Tibial nerve (tissue), 4 donors: ENCODE measurements at places on chromosomes 2 and 18. TPM values are rescaled to one million over a fixed set of nuclear protein-coding genes. Genes with fewer than 3 reads are reported as not detected.

CAVIN2 gene
- total RNA-seq: 47.9 TPM

DNA sequence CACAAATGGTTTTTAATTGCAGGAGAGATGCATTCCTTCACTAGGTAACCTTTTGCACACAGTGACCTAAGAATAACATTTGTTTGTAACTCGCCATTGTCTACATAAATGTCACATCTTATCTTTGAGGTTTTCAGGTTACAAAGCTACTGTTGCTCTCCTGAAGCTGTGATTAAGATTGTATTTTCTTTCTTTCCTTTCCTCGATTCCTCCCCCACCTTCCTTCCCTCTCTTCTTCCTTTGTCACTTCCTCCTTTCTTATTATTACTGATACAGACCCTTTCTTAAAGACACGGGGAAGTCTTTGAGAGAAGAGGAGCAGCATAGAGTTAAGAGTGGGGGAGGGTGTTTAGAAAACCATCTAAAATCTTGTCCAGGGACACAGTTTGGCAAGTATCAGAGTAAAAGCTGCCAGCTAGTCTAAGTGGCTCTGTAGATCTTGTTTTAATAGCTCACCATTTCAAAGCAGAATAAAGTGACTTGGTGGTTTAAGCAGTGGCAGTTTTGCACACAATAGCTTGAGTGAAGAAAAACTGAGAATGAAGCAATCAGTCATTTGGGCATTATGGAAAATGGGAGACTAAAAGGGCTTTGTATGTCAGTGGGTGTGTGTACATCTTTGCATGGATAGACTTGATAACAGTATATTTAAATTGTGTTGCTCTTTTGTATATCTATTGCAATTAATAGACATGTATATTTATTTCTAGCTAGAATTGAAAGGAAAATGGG, 10.9 kb downstream of the CERS6 start:
- H3K27me3 ChIP-seq: no peaks in the 10 kb centered on the region
- no peaks in the 10 kb centered on the region for H3K36me3 ChIP-seq
- H3K27ac ChIP-seq: no peak overlapping the region
- no peak overlapping the region for H3K4me3 ChIP-seq

DNA sequence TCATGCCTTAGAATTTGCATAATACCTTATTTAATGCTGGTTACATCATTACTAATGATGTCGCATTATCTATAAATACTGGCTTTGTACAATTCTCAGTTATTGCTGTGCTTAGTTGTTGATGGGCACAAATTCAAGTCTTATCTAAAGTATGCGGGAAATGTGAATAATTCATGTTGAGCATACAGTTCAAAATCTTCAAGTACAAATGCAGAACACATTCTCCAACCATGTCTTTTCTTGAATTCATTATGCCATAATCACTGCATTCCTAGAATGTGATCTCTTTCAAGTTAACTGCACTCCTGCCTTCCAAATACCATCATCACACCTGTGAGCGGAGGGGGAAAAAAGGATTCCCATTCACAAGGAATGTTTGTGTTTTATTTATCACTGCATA, 337.0 kb downstream of the MBD2 start:
- no peak overlapping the region for H3K27ac ChIP-seq
- H3K4me3 ChIP-seq: no peak overlapping the region
- DNase-seq: no peak
- no peaks in the 10 kb centered on the region for H3K4me1 ChIP-seq

DNA sequence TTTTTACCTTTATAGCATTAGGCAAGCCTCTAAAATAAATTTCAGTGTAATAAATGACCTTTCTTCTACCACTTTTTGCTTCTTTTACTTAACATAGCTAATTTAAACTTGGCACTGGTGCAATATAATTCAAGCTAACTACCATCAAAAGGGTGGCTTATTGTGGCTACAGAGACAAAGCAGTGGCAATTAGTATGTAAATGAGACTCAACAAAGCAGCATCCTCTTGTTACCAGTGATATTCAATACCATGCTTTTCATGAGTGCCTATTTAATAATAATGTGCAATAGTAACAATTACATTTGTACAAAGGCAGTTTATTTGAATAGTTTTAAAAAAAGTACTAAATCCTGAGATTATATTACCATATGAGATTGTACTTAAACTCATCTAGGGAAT, 93.4 kb downstream of the SOS1 start:
- no peak for DNase-seq
- no peak overlapping the region for H3K4me3 ChIP-seq

- no peaks in the 10 kb centered on the region for H3K27me3 ChIP-seq
- H3K4me3 ChIP-seq: no peak overlapping the region
- DNase-seq: no peak
- H3K4me1 ChIP-seq: no peaks in the 10 kb centered on the region
- H3K36me3 ChIP-seq: no peaks in the 10 kb centered on the region
Measured at GRCh38 chr2:28427741-28428415, 35.2 kb downstream of the FOSL2 start.

DNA sequence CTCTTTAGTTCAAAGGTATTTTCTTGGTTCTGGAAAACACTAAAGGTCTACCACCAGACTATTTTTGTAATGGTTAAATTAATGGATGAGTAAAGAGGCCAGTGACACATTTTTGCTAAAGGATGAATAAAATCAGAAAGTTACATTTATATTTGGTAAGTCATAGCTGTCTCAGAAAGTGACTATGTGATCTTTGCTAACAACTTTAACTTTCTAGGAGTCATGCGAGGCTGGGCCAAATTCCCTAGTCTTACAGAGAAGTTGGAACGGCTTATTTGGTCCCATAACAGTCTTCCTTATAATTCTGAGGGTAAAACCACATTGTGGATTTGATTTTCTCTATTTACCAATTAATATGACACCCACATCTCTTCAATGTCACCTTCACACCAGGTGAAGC, 198.1 kb downstream of the PDE1A start:
- DNase-seq: no peak
- H3K27ac ChIP-seq: no peak overlapping the region
- H3K4me3 ChIP-seq: no peak overlapping the region
- H3K4me1 ChIP-seq: no peaks in the 10 kb centered on the region

DNA sequence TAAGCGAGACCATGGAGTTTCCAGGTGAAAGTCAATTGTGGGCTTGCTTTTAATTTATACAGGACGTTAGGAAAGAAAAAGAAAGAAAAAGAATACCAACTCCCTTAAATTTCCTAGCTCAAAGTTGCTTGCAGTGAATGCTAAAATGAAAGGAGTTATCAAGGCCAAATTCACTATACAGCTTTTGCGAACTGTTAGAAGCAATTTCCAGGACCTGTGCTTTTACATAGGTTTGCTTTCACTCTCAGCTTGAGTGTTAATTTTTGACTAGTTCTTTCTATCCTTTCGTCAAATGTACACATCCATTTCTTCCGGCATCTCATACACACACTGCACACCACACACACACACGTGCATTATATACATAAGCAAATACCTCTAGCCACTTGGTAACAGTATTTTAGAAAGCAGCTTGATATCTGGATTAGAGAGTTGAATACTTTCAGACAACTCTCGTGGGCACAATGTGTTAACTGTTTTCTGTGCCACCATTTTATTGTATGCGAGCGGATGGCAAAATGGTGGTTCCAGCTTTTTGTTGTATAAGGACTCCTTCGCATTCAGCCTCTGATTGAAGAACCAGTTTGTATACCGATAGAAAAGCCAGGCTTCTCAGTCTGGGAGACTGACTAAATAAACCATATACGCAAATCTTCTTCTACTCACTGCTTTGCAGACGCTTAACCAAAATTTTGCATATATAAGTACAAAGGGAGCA, 381.8 kb downstream of the MTX2 start:
- H3K36me3 ChIP-seq: no peaks in the 10 kb centered on the region
- DNase-seq: no peak
- H3K27ac ChIP-seq: no peak overlapping the region

DNA sequence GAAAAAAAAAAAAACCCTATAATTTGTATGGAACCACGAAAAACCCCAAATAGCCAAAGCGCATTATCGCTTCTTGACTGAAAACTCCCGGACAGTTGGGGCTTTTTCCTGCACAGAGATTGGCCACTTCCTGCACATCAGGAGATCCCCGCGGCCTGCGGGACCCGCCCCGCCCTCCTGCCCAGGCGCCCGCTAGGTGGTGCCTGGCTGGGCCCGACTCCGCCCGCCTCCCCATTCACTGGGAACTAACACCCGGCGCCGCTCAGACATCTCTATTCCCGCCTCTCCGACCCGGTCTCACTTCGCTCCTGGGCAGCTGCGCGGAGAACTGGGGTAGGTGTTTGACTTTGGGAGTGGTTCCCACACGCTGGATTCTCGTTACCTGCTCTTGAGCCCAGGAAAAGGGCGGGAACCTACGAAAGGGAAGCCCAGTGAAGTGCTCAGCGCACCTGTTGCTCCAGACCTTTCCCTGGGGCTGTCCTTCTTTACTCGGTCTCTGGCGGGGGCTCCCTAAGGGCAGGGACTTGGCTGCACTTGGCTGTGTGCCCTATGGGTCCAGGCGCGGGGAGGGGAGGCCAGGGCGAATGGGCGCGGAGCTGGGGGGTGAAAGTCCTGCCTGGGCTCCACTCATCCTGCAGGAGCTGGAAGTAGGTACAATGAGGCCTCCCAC, at the start of gene HMSD:
Gene HMSD, plus strand, starts transcription at position 234 of the 670 bp plus-strand sequence. CDS start 4,155 bp downstream, outside the sequence.
- peak; percentile 15 for DNase-seq
- peak within 1 kb of the TSS; percentile 52 for H3K27ac ChIP-seq
- H3K27me3 ChIP-seq: no peaks in the 10 kb centered on the region
- H3K36me3 ChIP-seq: no peaks in the 10 kb centered on the region
- H3K4me1 ChIP-seq: no peaks in the 10 kb centered on the region
- peak within 1 kb of the TSS; percentile 37 for H3K4me3 ChIP-seq

STARD6 gene
- total RNA-seq: not detected

GRCh38 chr2:140199312-140199711, 1419.1 kb upstream of the NXPH2 start:
- no peak overlapping the region for H3K27ac ChIP-seq
- DNase-seq: no peak
- H3K36me3 ChIP-seq: no peaks in the 10 kb centered on the region
- H3K4me3 ChIP-seq: no peak overlapping the region
- H3K27me3 ChIP-seq: no peaks in the 10 kb centered on the region
- H3K4me1 ChIP-seq: no peaks in the 10 kb centered on the region

DNA sequence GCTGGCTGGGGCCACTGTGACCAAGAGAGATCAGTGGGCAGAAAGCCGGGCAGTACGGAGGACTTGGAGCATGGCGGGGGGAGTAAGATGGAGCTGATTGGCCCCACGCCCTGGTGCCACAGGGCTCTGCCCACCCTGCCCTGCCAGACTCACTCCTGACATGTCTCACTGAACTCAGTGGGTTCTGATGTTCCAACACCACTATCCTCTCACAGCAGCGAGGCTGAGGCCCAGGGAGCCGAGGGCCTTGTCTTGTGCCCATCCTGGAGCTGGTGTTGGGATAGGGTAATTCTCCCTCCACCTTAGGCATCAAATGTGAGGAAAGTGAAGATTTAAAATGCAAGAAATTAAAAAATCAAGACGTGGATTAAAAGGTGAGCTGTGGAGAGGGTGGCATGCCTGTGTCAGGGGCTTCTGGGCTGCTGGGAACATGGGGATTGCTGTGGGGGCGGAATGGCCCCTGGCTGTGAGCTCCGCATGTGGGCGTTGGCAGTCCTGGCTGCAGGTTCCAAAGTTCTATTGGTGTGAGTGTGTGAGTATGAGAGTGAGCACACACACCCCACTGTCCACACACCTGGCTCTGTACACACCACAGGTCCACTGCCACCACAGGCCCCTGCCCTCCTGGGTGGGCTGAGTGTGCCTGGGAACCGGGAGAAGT, 283.5 kb upstream of the HS6ST1 start:
- DNase-seq: no peak
- H3K27me3 ChIP-seq: no peaks in the 10 kb centered on the region
- no peaks in the 10 kb centered on the region for H3K36me3 ChIP-seq
- no peak overlapping the region for H3K4me3 ChIP-seq
- H3K27ac ChIP-seq: no peak overlapping the region

PPP1R1C gene
- total RNA-seq: 4.3 TPM

VIL1 gene
- not detected for total RNA-seq

DNA sequence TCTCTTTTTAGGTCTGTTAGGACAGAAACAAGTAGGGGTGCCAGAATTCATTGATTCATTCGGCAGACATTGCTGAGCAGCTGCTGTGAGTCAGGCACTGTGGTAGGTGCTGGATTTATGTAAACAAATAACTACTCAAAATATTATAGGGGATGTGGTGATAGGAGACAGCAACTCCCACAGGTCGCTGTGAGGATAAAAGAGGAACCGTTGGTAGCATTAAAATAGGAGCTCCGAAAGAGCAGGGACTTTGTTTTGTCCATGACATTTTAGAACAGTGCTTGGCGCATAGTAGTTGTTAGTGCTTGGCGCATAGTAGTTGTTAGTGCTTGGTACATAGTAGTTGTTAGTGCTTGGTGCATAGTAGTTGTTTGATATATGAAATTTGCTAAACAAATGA, 29.2 kb downstream of the ATP6V1C2 start:
- H3K36me3 ChIP-seq: no peaks in the 10 kb centered on the region
- no peak overlapping the region for H3K27ac ChIP-seq
- no peak for DNase-seq
- H3K4me1 ChIP-seq: no peaks in the 10 kb centered on the region

APLF gene
- 11.6 TPM for total RNA-seq
